Esophagus squamous epithelium (tissue), 5 donors: ENCODE measurements at places on chromosomes 1 and 21. TPM values are rescaled to one million over a fixed set of nuclear protein-coding genes. Genes with fewer than 3 reads are reported as not detected.

The PRPF38B gene
- 19.3 TPM for total RNA-seq

The LCE1F gene
- total RNA-seq, result not detected

The GBP3 gene
- total RNA-seq, result 15.1 TPM

The SLC45A3 gene
- 1.2 TPM for total RNA-seq

The ALDH4A1 gene
- total RNA-seq, result 56.1 TPM

The C1QB gene
- 7.1 TPM for total RNA-seq

The HEATR1 gene
- total RNA-seq, result 12.4 TPM
